ENCODE measurements at places on chromosomes 3 and 15. TPM values are rescaled to one million over a fixed set of nuclear protein-coding genes. Genes with fewer than 3 reads are reported as not detected.

The PROK2 gene
- not detected for total RNA-seq

The LRRC31 gene
- total RNA-seq, result not detected

GRCh38 chr3:170469151-170470062, 50.7 kb downstream of the CLDN11 start:
- no peak for DNase-seq

- no peak for DNase-seq
These were observed 39.8 kb downstream of the IDH2 start for GRCh38 chr15:90062462-90062932.

- peak; percentile 85 for DNase-seq
These were observed 107.0 kb downstream of the GREM1 start for GRCh38 chr15:32824777-32825176.

- no peak for DNase-seq
These were observed 15.0 kb downstream of the SPTSSB start for GRCh38 chr3:161356287-161356686.

GRCh38 chr3:10855871-10856662, 40.0 kb downstream of the SLC6A11 start:
- DNase-seq, result no peak

DNA sequence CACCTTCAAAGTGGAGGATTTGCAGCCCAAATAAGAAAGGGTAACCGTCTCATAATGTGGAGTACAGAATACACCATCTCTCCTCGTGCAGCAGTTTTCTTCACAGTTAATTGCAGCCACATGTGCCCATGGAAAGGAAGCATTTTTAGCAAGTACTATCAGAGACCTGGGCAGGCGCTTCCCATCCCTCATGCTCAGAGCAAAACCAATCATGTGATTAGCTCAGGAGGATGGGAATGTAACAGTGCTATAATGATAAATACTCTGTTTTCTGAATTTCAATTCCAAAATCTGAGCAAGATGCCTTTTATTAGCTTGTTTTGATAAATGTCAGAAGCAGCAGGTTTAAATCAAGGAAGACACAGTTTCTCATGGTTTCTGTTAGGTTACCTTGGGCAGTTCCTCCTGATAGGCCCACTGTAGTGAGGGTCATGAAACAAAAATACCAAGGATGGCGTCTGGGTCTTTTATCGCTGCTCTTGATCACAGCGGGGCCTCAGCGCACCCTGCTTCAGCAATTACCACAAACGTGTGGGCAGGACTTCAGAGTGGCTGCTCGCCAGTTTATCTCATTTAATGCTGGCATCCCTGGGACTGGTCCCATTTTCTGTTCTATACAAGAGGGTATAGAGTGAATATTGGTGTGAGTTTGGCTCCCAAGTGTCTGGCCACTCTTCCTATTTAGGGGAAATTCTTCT, 92.6 kb upstream of the VGLL4 start:
- DNase-seq, result no peak

DNA sequence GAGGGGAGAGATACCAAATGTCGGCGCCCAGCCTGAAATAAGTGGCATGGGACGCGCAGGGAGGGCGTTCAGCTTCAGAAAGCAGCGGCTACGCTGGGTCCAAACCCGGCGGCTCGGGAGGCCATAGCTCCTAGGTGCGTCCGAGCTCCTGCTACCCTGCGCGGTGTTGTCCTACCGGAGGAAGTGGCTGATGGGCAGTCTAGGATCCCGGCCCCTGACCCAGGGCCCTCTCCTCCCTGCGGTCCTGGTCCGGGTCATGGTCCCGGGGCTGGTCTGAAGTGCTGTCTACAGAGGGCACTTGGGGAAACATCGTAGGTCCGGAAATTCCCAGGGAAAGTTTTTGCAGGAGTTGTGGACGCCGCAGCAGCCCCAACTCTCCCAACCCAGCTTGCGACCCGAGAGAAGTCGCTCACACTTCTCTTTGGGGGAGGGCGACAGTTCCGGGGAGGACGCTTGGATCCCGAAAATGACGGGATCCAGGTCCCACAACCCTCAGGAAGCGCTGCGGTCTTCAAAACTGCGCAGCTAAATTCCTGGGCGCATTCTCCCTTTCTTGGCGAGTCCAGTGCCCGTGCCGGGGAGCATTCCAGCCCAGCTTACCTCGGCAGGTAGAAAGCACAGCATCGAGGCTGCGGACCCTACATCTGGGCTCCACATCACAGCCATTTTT, 9.1 kb upstream of the FOXB1 start:
- DNase-seq, result no peak

- DNase-seq, result peak; percentile 19
These were observed 14.5 kb downstream of the ALPK3 start for GRCh38 chr15:84831613-84832012.

DNA sequence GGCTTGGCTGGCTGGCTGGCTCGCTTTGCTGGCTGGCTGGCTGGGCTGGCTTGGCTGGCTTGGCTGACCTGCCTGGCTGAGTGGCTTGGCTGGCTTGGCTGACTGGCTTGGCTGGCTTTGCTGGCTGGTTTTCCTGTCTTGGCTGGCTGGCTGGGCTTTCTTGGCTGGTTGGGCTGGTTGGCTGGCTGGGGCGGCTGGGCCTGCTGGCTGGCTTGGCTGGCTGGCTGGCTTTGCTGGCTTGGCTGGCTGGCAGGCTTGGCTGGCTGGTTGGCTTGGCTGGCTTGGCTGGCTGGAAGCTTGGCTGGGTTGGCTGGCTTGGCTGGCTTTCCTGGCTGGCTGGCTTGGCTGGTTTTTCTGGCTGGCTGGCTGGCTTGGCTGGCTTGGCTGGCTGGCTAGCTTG, 435.6 kb downstream of the GOLGA6L6 start:
- peak; percentile 0 for DNase-seq

- no peak for DNase-seq
These were observed 60.7 kb upstream of the HEG1 start for GRCh38 chr3:125116311-125117080.

DNA sequence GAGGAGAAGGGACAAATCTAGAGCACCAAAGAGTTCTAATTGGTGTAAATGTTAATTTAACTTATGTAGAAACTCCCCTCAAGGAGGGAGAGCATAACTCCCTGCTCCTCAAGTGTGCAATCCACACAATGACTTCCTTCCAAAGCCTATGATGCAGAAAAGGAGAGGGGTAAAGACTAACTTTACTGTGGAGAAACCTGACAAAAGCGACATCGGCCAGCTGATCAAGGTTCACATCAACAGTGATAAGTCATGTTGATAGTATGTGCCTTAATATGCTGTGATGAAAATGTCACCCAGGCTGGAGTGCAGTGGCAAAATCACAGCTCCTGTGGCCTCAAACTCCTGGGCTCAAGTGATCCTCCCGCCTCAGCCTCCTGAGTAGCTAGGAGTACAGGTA, 76.5 kb downstream of the TFDP2 start:
- no peak for DNase-seq

Measured in dermis microvascular lymphatic vessel endothelial cell (primary cell).